ENCODE measurements at places on chromosomes 1 and 21. TPM values are rescaled to one million over a fixed set of nuclear protein-coding genes. Genes with fewer than 3 reads are reported as not detected.
A peak's percentile ranks its signal among the peaks of the same experiment; 100 is the strongest.

GRCh38 chr1:70071601-70072000 is 133.8 kb downstream of the LRRC40 start:
- no peak for DNase-seq

DNA sequence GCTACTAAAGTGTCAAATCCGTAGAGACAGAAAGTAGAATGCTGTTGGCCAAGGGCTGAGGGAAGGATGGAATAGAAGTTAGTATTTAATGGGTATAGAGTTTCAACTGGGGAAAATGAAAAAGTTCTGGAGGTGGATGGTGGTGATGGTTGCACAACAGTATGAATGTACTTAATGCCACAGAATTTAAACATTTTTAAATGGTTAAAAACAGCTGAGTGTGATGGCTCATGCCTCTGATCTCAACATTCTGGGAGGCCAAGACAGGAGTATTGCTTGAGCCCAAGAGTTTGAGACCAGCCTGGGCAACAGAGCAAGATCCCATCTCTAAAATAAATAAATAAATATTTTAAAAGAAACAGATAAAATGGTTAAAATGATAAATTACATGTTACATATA is 44.5 kb downstream of the PIK3R3 start:
- DNase-seq, result no peak

GRCh38 chr1:43994794-43995790 is 3.7 kb downstream of the CCDC24 start:
- peak; percentile 26 for DNase-seq

DNA sequence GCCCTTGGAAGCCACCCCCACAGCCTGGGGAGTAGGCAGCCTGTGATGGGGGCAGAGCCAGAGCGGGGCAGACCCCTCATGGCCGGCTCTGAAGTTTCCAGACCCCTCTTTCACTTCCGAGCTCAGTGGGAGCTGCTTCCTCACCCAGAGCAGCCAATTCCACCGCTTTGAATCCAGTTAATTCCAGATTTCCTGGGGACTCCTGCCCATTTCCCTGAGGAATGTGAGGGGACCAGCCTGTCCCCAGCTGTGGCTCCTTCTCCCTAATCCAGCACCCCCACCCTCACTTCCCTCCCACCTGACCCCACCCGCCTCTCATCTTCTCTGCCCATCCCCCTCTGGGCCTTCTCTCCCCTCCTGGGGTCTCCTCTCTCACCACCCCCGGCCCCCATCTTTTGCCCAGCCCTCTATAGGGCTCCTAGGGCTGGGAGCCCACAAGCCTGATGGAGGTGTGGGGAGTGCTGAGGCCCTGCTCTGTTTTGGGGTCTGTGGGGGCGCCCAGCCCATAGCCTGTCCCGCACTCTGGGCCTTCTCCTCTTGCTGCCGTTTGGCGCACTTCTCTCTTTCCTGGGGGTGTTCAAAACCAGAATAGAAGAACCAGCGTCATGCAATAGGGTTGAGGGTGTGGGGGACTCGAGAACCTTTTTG is 26.2 kb upstream of the TNFRSF1B start:
- DNase-seq, result no peak

- peak; percentile 78 for DNase-seq
Observed at GRCh38 chr1:185864889-185865517, 130.8 kb downstream of the HMCN1 start.

XPR1 gene
- 20.3 TPM for total RNA-seq
